NCI-H460 (cell line): ENCODE measurements at places on chromosomes 5 and 9.

DNA sequence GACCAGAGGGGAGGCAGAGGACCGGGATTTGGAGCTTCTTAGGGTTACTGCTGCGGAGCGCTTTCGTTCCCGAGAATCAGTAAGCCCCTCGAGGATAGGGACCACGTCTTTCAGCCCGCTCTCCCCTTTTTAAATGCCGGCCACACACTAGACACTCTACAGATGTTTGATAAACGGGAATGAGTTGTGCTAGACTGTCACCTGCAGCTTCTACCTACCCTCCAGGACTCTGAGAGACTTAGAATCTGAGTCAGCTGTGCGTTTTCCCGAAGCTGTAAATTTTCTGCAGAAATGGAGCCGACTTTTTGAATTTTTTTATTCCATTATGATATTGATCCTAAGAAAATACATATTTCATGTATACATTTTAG lies 670 bp downstream of the CCDC171 start:
- DNase-seq, result no peak

DNA sequence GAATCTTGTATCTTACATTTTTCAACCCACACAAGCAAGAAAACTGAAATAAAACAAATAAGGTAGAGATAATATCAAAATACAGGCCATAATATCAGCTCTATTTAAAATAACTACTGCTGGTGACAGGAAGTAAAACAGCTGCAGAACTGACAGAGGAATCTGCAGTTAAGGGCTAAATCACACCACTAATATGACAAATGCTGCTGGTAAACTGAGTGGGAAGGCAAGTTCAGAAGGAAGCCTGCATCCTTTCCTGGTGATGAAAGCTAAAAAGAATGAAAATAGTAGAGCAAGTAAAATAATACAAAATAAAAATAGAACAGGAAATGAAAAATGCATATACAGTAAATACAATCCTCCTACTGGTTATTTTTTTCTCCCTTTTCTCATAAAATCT lies 1293.7 kb upstream of the C9orf72 start:
- DNase-seq, result no peak

- DNase-seq, result no peak
Observed at GRCh38 chr9:76426807-76427419, 32.1 kb upstream of the GCNT1 start.

- no peak for DNase-seq
Observed at GRCh38 chr5:25979086-25979485, 1059.3 kb downstream of the CDH9 start.

DNA sequence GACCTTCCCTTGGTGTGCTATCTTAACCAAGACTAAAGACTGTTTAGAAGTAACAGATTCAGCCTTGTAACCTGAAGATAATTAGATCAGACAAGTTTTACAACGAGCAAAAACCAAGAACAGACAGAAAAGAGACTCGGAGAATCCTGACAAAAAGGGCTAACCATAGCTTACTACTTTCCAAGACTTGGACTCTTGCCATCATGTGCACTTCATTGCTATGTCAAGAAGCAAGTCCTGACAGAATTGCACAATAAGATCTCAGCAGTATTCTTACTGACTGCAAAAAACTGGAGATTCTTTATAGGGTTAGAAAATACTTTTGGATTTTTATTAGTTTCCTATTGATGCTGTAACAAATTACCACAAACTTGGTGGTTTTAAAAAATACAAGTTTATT lies 1539.0 kb upstream of the NUDT12 start:
- no peak for DNase-seq
